ENCODE measurements at places on chromosomes 6 and 20. TPM values are rescaled to one million over a fixed set of nuclear protein-coding genes. Genes with fewer than 3 reads are reported as not detected.

PLG gene
- total RNA-seq: not detected

TAAR2 gene
- total RNA-seq: not detected

TMC2 gene
- total RNA-seq: not detected

CLDN20 gene
- total RNA-seq: not detected

ULBP2 gene
- total RNA-seq: 3.3 TPM

WASF1 gene
- total RNA-seq: 12.4 TPM

RIPOR3 gene
- 0.08 TPM for total RNA-seq

BPIFB4 gene
- not detected for total RNA-seq

EYS gene
- not detected for total RNA-seq

BLCAP gene
- total RNA-seq: 49.2 TPM

ENTPD6 gene
- 175 TPM for total RNA-seq

DNAH8 gene
- total RNA-seq: not detected

RAET1E gene
- total RNA-seq: 2.7 TPM

PRELID3B gene
- 63.0 TPM for total RNA-seq

PPP1R14C gene
- total RNA-seq: 1.7 TPM

TRIM15 gene
- total RNA-seq: not detected

DNMT3B gene
- total RNA-seq: 5.1 TPM

LY6G5C gene
- total RNA-seq: 1.4 TPM

SLC22A1 gene
- total RNA-seq: 1.7 TPM

CALHM6 gene
- not detected for total RNA-seq

GRIK2 gene
- total RNA-seq: 0.21 TPM

ZFP57 gene
- not detected for total RNA-seq

FOXA2 gene
- 13.0 TPM for total RNA-seq

TMEM200A gene
- total RNA-seq: not detected

LTB gene
- total RNA-seq: 0.33 TPM

CFB gene
- 2.0 TPM for total RNA-seq

MCHR2 gene
- total RNA-seq: not detected

Measured in A549 treated with ZK216348 at 1 μM for 4 hours (cell line).